ENCODE measurements at places on chromosomes 1 and 21.

- no peak for DNase-seq
Observed at GRCh38 chr1:23394181-23394580, 24.5 kb upstream of the ZNF436 start.

- DNase-seq, result no peak
Observed at GRCh38 chr1:115632251-115633026, 9.3 kb upstream of the VANGL1 start.

- DNase-seq, result no peak
Observed at GRCh38 chr1:53348486-53349368, 20.9 kb upstream of the LRP8 start.

DNA sequence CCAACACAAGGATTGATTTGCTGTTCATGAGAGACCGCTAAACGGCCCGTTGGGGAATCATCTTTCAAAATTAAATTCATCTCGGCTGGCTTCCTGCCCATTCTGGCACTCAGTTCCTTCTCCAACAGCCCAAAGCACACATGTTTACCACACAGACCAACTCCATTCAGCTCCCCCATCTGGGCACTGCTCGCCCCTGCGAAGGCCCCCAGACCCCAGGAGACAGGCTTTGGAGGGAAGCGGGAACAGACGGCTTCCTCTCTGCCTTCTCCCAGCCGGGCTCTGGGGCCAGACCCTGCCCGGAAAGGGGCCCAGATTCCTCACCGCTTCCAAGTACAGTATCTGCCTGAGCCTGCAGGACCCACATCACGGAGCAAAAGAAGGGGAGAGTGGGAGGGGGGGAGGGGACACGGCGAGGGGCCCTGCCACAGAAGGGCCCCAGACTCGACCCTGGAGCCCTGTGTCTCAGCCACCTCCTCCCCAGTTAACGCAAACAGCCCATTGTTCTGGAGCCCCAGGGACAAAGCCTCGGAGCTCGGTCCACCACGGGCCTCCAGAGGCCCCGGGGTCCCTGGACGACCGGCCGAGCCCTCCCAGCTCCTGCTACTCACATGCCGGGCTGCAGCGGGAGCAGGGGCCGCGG lies 660 bp downstream of the MEGF6 start:
- no peak for DNase-seq

- no peak for DNase-seq
Observed at GRCh38 chr1:231829332-231829731, 202.7 kb downstream of the DISC1 start.

DNA sequence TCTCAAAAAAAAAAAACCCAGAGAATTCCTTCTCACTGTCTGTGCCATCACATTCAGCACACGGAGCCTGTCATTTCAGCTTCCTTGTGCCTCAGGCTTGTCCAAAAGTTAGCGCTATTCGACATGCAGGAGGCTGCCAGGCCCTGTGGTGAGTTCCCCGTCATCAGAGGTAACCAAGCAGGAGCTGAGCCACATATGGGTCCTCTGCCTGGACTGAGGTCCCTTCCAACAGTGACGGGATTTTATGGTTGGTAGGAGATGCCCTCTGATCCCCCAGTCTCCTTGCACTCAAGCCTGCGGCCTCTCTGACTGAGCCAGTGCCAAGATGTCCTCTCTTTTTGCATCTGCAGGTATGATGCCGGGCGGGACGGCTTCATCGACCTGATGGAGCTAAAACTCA lies 12.7 kb upstream of the CTRC start:
- no peak for DNase-seq

All from CD4-positive, CD25-positive, alpha-beta regulatory T cell (primary cell).